ENCODE measurements at places on chromosomes 7 and 10.

GRCh38 chr7:158021836-158022235 is 565.8 kb downstream of the PTPRN2 start:
- DNase-seq, result no peak

GRCh38 chr10:10605551-10606081 is 412.1 kb upstream of the CELF2 start:
- peak; percentile 40 for DNase-seq

DNA sequence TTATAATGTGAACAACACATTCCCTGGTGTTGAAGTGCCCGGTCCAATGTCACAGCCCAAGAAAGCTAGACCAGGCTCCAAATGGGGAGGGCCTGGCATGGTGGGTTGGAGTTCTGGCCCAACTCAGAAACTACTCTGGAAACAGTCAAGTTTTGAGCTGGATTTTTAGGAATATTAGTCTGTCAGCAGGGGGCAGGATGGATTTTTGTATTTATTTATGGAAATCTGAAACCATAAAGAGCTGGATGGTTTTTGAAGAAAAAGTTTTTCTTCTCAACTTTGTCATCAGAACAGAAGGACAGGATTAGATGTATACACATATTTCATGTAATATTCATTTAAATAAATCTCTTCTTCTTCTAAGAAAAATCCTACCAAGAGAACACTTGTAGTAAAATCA is 97.5 kb downstream of the POU6F2 start:
- DNase-seq, result no peak

- DNase-seq, result no peak
These were observed 1.7 kb upstream of the CXCL12 start for GRCh38 chr10:44386546-44387052.

DNA sequence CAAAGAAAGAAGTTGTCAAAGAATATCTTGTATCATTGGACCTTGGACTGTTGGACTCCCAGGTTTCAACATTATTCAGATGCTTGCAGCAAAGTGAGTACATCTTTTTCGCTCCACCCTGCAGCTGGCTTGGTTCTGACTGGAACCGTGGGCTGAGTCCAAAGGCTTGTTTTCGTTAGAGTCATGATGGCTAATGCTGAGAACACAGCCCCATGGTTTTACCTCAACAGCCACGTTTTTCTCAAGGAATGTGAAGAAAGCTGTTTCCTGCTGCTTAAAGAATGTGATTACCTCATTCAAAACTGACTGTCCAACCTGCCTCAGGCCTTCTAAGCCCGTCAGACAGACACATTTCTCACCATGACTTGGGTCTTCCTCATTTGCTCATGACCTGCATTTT is 69.5 kb downstream of the STEAP1B start:
- DNase-seq, result no peak

- DNase-seq, result no peak
These were observed 39.0 kb downstream of the CABCOCO1 start for GRCh38 chr10:61701706-61702105.

- DNase-seq, result no peak
These were observed 22.8 kb downstream of the CDK14 start for GRCh38 chr7:90618876-90619275.

DNA sequence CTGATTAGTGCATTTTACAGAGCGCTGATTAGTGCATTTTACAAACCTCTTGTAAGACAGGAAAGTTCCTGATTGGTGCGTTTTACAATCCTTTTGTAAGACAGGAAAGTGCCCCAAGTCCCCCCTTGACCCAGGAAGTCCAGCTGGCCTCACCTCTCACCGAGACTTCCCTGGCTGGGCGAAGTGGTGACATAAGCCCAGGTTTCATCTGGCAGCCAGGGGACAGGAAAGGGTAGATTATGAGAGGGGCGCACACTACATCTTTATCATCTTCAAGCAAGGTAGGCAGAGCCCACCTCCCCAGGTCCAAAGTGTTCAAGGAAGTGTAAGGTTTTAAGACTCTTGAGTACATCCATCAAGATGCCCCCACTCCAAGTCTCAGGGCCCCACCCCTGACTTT is 5.5 kb upstream of the GDF10 start:
- DNase-seq, result no peak

DNA sequence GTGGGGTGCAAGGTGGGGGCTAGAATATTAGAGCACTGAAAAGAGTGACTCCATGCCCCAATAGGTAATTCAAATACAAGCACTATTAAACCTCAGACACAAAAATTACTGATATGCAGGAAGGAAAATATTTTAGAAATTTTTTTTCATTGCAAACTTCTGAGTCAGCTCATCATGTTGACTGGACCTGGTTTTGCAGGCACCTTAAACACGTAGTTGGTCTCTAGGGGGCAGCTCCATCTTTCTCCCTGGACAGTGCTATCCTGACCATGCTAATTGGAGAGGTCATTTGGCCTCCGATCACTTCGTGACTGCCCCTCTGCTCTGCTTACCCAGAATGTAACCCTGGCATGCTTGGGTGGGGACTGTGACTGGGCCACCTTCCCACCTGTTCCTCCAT is 368.4 kb upstream of the MKI67 start:
- DNase-seq, result no peak

DNA sequence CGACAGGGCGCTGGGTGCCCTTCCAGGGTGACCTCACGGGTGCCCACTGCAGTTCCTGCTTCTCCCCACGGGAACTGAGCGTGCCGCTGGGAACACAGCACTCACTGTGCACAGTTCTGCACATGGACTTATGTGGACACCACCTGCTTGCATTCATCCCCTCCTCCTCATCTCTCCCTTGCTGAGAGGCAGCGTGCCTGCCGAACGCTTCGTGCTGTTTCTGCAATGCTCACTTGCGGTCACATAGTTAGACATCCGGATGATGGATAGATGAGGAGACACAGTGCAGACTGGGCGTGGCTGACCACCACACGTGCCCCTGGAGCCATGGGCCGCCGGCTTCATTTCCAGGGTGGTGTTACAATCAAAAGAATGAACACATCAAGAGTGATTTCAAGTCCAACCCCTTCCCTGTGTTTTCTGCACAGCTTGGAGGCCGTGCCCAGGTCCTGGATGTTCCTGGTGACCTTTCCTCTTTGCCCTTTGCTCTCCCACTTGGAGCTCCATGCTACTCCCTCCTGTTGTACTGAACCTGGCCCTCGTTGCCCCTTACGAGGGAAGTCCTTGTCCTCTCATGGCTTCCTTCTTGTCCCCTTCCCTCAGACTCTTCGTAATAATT is 119.4 kb downstream of the VIPR2 start:
- DNase-seq, result no peak

GRCh38 chr7:80359476-80359875 is 152.4 kb downstream of the GNAT3 start:
- DNase-seq, result no peak

- no peak for DNase-seq
These were observed 50.7 kb downstream of the TAS2R16 start for GRCh38 chr7:122944682-122945303.

- DNase-seq, result no peak
These were observed 18.5 kb upstream of the ERLIN1 start for GRCh38 chr10:100204370-100204769.

GRCh38 chr7:75989500-75990388 is 4.7 kb downstream of the TMEM120A start:
- no peak for DNase-seq

DNA sequence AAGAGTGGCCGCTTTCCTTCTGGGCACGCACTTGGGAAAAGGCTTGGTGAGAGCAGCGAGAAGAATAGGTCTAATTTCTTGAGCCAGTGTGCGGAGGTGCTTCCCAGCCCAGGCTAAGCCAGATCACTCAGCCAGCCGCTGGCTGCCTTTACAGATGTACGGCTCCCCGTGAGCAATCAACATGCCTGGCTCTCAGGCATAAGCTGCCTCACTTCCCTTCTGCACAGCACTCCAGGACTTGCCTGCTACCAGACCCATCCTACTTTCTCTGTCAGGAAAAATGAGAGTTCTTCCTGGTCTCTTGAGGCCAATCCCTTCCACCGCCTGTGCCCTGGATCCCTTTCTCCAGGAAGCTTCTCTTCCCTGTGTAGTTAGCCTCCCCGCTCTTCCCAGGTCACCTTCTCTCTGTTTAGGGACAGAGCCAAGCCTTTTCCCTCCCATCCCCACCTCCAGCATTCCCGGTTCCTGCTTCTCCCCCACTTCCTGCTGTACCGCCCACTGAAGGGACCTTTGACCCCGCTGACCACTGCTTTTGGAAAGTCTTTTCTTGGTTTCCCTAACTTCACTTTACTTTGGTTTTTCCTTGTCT is 1.1 kb upstream of the ACTR3C start:
- DNase-seq, result no peak

- no peak for DNase-seq
These were observed 142.6 kb upstream of the COL1A2 start for GRCh38 chr7:94252124-94252523.

- no peak for DNase-seq
These were observed 252.8 kb downstream of the ELFN1 start for GRCh38 chr7:1922870-1923236.

- no peak for DNase-seq
These were observed 19.7 kb upstream of the GDI2 start for GRCh38 chr10:5832946-5833345.

GRCh38 chr7:20298486-20298901 is 32.2 kb upstream of the ITGB8 start:
- DNase-seq, result no peak

DNA sequence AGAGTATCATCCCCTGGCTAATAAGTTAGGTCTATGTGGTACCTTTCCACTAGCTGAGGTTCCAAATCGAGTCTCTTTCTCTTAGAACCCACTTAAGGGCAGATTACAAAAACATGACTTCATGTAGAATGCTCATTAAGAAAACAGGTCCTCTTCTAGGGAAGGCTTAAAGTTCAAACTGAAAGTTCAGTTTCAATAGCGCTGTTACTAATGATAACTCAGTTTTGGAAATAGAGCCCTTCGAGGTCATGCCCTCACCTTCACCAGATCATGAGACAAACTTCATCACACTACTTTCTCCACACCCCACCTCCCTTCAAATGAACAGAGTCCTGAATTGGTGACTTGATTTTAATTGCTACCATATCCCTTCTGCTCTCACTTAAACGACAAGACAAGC is 26.2 kb downstream of the HGF start:
- DNase-seq, result no peak

DNA sequence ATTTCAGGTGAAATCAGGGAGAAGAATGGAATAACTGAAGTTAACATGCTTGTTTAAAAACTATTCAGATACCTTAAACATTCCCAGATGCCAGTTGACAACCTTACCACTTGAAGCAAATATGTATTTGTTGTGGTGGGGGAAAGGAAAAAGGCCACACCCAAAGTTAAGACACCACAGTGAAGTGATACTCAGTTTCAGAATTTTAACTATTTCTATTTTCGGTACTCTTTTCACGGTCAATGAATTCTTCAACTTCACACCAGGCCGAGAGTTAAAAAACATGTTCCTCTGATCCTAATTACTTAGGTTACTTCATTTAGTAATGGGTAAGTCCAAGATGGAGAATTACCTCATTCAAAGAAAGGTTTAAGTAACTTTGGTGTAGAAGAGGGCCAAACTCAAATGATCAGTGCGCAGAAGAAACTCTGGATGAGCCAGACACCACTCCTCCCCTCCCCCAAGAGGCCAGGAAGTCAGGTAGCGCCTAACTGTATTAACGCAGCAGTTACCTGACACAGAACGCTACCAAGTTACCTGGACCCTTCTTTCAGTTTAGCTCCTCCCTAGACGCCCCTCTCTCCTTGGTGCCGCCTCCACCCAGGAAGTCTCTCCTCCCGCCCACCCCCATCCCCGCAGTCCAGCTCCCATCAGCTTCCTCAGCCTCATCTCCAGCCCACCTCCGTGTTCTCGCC is 700 bp downstream of the MTPN start:
- no peak for DNase-seq

DNA sequence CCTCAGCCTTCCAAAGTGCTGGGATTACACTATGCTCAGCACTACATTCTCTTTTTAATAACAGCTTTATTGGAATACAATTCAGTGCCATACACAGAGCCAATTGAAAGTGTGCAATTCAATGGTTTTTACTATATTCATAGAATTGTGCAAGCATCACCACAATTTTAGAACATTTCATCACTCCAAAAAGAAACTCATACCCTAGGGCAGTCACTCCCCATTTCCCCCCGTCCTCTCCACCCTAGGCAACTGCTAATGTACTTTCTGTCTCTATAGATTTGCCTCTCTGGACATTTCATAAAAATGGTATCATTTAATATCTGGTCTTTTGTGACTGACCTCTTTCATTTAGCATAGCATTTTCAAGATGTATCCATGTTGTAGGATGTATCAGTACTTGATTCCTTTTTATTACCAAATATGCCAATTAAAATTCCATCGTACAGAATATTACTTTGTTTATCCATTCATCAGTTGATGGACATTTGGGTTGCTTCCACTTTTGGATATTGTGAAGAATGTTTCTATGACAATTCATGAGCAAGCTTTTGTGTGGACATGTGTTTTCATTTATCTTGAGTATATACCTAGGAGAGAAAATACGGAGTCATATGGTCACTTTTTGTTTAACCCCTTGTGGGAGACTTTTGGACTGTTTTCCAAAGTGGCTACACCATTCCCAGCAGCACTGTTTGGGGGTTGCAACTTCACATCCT is 6.3 kb upstream of the XPNPEP1 start:
- no peak for DNase-seq

All from urinary bladder (tissue), 4 donors.